ENCODE measurements at places on chromosomes 2 and 18.

DNA sequence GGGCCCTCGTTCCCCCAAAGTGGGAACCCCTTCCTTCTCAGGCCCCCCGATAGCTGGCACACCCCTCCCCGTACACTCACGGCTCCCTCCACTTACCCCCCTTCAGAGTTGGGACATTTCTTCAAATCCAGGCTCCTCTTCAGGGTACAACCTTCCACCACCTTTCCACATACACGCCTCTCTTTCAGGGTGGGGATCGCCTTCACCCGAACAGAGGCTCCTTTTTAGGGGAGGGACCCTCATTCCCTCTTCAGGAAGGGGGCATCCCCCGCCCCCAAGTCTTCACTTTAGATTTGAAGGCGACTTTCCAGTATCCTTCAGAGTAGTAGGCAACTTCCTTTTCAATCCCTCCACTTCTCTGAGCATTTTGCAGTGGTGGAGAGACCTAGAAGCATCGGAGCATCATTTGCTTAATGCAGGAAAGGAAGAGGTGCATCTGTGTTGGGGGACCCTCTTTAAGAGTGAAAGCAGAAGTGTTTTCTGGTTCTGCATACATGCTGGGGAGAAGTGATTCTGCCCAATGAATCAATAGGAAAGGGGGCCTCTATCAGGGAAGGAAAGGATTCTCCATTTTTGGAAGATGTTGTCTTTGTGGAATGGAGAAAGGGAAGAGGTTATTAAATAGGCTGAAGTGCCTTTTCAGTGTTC, 845 bp downstream of the EML4 start:
- no peak for DNase-seq

- DNase-seq = no peak
Observed at GRCh38 chr2:12300927-12301326, 415.8 kb upstream of the TRIB2 start.

GRCh38 chr2:64982311-64982857, 6.8 kb upstream of the SLC1A4 start:
- DNase-seq = no peak

DNA sequence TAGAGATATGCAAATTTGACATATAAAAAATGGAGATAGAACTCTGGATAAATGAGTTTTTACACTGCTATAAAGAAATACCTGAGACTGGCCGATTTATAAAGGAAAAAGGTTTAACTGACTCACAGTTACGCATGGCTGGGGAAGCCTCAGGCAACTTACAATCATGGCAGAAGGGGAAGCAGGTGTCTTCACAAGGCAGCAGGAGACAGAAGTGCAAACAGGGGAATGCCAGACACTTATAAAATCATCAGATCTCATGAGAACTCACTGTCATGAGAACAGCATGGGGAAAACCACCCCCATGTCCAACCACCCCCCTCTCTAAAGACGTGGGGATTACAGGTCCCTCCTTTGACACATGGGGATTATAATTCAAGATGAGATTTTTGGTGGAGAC, 1540.2 kb upstream of the SLC39A10 start:
- DNase-seq = no peak

- DNase-seq = no peak
Observed at GRCh38 chr2:38199127-38199526, 123.2 kb upstream of the CYP1B1 start.

DNA sequence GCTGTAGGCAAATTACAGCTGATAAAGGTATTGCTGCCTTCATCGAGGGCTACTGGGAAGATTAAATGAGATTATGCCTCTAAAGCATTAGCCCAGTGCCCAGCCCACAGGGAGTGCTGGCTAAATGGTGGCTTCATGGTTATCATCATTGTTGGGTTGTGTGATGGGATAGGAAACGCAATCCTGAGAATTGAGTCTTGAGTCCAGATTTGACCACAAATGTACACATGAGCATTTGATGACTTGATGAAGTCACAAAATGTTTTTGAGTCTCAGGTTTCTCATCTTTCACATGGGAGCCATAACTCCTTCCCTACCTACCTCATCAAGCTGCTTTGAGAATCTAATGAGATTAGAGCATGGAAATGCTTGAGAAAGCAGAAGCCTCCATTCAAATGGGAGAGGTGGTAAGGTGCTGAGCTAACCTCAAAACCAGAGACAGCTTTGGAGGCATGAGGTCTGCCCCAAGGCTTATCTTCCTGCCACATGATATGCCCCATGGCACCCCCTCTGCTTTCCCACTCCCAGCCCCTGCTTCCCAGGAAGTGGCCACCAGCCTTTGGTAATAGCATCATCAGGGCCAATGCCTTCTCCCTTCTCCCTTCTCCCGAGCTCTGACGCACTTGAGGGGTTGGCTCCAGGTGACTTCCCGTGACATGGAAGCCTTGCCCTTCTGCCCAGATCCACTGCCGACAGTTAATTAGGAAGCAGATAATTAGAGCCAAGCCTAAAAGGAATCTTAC, 149.4 kb upstream of the EPAS1 start:
- no peak for DNase-seq

DNA sequence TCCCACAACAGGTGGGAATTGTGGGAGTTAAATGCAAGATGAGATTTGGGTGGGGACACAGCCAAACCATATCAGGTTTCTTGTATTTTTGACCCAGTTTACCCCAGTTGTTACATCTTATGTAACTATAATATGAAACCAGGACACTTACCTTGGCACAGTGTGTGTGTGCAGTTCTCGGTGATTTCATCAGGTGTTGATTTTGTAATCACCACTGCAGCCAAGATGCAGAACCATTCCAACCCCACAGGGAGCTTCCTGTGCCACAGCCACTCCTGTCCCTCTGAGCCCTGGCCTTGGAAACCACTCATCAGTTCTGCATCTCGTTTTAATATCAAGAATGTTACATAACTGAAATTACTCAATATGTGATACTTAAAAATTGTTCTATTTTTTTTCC, 31.8 kb downstream of the ATP9B start:
- no peak for DNase-seq

DNA sequence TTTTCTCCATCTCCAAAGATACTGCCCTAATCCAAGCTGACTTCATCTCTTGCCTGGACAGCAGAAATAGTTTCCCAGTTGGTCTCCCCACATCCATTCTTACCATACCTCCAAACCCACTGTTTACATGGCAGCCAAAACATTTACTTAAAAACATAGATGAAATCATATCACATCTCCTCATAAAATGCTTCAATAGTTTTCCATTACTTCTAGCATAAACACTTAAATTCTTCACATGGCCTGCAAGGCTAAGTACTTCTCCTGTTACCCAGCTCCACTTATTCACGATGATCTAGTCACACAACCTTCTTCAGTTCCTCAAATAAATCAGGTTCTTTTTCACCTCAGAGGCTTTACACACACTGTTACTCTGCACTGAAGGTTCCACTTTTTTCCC, 185.8 kb upstream of the ACVR2A start:
- DNase-seq = no peak

- no peak for DNase-seq
Observed at GRCh38 chr2:30259827-30260679, 28.7 kb downstream of the LBH start.

- no peak for DNase-seq
Observed at GRCh38 chr2:7878786-7879482, 802.9 kb upstream of the ID2 start.

DNA sequence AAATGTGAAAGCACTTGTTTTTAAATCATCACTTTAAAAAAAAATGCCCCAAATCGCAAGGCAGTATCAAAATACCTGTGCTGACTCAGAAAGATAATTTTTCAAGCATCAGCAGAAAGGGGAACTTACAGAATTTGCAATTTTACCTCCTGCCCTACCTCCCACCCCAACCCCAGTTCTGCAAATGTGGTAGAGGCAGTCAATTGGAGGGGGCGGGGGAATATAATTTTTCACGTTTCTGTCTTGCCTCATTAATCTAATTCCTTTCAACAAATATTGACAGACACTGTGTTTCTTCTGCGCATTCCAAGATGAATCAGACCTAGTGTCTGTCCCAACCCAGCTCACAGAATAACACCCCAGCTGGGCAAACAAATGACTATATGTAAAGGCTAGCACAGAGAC, 76.8 kb downstream of the ALPK2 start:
- DNase-seq = peak; percentile 44

- DNase-seq = no peak
Observed at GRCh38 chr18:63253428-63254372, 65.9 kb downstream of the BCL2 start.

DNA sequence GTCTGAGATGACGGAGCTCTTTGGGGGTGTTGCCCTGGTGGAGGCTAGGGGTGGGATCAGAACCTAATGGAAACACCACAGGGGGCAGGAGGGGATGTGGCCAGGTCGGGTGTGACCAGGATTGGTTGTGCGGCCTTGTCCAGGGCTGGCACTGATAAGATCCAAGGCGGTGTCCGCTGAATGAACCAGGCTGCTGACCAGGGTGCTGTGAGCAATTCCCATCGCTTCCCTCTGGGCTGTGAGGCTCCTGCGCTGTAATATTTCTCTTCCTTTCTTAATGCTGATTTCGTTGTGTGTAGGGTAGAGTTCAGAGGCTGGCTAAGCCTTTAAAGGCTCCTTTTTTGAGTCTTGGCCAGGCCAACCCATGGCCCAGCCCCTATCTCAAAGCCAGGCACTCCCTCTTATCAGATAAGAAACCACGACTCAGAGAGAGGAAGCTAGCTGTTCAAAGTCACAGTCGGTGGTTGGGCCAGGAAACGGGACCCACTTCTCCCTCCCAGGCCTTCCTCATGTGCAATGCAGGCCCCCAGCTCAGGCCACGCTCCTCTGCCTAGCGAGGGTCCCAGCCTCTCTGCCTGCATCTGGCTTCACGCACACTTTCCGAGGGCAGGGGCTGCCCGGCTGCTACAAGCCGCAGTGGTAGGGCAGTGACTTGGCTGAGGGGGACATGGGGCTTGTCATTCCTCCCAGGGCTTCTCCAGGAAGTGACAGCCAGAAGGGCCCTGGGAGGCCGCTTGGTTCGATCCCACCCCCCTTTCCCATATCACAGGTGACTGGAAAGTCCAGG, 26.0 kb upstream of the FOSL2 start:
- DNase-seq = no peak

DNA sequence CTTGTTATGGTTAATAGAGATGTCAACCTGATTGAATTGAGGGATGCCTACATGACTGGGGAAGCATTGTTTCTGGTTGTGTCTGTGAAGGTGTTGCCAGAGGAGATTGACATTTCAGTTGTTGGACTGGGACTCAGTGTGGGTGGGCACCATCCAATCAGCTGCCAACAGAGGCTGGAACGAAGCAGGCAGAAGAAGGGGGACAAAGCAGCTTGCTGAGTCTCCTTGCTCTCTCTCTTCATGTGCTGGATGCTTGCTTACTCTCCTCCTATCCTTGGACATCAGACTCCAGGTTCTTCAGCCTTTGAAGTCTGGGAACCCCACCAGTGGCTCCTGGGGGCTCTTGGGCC, 22.2 kb upstream of the SMAD4 start:
- DNase-seq = no peak

- DNase-seq = no peak
Observed at GRCh38 chr2:212974692-212975091, 176.7 kb downstream of the IKZF2 start.

DNA sequence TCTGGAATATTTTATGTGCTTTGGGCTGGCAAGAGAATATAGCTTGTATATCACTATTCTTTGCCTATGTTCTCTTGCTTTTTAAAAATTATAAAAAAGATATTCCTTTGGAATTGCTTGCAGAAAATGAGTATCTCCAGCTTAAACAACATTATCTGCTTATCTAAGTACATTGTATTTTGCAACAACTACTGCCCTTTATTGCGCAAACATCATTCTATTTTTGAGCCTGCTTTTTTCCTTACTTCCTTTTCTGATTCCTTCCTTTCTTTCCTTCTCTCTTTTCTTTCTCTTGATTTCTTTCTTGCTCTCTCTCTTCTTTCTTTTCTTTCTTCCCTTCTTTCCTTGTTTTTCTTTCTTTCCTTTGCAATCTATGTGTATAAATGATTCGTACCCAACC, 74.0 kb downstream of the UNC80 start:
- no peak for DNase-seq

- DNase-seq = no peak
Observed at GRCh38 chr2:84939426-84940087, 31.4 kb upstream of the KCMF1 start.

GRCh38 chr2:138010890-138011289, 46.6 kb downstream of the HNMT start:
- no peak for DNase-seq

GRCh38 chr18:79792096-79792987, 5.4 kb upstream of the KCNG2 start:
- no peak for DNase-seq

GRCh38 chr2:187982668-187983067, 309.0 kb upstream of the GULP1 start:
- DNase-seq = no peak

GRCh38 chr2:236964291-236964690, 121.4 kb upstream of the COPS8 start:
- no peak for DNase-seq

DNA sequence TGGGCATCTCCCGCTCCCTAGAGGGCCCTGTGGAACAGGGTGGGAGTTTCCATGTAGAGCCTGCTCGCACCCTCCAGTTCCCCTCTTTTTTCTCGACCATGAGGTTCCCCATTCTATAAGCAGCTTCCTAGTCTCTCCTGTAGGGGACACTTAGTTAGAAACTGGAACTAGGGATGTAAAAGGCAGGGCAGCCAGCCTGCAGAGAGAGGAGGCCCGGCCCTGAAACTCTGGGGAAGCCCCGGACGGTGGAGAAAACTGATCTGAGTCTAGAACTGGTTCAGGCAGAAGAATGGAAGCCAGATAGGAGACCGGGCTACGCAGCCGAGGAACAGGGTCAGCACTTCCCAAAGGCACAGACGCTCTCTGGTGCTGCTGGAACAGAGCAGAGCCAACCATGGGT, 51.6 kb upstream of the ATG16L1 start:
- no peak for DNase-seq

DNA sequence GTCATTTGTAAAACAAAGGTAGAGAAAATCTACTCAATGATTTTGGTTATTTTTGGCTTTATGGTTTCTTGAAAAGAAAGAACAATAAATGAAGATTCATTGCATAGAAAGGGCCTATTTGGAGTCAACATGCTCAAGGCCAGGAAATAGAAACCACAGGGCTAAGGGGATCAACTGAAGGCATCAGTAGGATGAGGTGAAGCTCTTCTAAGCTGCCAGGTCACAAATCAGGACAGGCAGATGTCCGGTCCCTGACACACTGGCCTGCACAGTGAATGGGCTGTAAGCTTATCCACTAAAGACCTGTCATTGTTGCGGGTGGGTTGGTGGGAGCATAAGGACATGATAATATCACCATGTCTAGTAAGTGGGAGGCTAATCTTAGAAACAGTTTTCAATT, 31.6 kb upstream of the RNF138 start:
- DNase-seq = no peak

DNA sequence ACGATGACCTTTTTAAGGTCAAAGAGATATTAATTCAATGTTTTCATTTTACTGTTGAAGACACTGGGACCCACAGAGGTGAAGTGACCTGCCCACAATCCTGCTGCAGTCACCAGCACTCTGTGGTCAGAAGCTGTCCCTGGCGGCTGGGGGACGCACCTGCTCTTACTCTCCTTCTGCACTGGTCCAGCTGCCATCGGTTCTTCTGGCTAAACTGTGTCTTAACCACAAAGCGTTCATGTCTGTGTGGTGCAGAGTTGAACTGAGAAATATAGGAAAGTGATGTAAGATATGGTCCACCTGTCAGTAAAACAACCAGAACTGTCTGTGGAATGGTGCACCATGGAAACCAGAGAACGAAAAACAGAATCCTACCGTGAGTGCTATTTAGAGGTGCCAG, 44.9 kb upstream of the SMIM21 start:
- DNase-seq = peak; percentile 6

- DNase-seq = no peak
Observed at GRCh38 chr2:28944535-28945248, 36.4 kb upstream of the TOGARAM2 start.

Measured in T47D (cell line).